Ecto neural progenitor cell (in vitro differentiated cells): ENCODE measurements at places on chromosomes 5 and 9.
A peak's percentile ranks its signal among the peaks of the same experiment; 100 is the strongest.

DNA sequence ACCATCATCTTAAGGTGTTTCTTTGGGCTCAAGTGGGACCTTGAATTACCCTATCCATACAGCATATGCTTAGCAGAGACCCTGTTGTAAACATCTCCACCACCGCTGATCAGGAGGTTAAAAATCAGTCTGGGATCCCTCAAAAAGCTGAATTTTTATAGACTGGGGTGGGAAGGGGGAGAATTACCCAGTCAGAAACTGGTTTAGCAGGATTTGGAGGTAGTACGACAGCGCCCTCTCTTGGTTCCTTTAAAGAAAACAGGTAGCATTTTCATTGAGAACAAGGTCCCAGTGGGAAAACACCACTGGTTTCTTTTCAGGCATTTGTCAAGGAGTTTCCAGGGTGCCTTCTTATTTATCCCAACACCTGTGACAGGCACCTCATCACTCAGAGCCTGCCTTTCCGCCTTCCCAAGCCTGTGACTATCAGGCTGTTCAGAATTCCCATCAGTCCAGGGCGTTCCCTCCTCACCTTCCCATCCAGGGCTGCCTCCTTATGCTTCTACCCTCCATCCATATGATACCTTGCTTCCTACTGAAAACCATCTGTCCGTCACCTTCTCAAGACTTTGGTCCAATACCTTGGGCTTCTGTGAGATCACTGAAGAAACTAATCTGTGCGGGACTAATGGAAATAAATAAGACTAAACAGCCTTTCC is 203.8 kb upstream of the RAI14 start:
- DNase-seq: no peak

DNA sequence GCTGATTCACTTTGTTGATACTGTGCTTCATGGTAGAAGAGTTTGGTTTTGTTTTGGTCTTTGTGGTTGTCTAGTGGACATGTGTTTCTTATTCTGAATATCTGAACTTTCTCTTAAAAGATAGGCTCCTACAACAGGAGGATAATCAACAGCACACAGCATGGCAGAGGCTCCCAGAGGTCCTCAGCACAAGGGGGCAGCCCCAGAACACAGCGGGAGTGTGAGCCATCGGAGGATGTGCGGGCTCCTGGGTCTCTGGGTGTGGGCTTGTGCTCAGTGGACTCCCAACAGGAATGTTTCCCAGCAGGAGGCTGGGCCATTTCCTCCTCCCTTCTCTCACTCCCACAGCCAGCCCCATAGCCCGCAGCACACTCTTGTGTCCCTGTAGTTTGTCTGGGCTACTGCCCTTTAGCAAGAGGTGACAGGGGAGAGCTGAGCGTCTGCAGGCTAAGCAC is 164.3 kb upstream of the OTULINL start:
- DNase-seq: no peak

GRCh38 chr5:174708476-174709207 is 15.7 kb upstream of the MSX2 start:
- DNase-seq: peak; percentile 49

- DNase-seq: no peak
Observed at GRCh38 chr5:149517461-149518122, 33.6 kb downstream of the CSNK1A1 start.

DNA sequence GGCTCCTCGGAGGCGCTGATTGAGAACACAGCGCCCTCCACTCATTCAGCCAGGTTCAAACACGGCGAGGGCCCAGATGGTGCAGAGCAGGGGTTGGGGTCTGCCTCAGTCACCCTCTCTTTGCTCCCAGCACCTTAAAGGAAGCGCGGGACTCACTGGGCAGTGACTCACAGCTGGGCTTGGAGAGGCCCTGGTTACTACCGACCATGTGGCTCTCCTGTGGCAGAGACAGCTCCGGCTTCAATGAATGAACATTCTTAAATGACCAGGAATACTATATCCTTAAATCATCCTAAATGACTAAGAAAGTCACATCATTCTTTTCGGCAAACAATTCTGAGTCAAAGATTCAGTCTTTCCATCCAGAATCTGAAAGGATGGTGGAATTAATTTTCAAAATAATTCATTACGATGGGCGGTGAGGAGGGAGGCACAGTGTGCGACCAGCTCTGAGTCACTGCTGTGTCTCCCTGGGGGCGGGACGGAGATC is 1.6 kb upstream of the INPP5E start:
- DNase-seq: no peak

GRCh38 chr5:140253985-140254384 is 48.9 kb downstream of the PFDN1 start:
- DNase-seq: no peak

GRCh38 chr9:79824265-79824664 is 252.5 kb downstream of the TLE4 start:
- DNase-seq: no peak

GRCh38 chr5:134749415-134749814 is 9.2 kb upstream of the DDX46 start:
- DNase-seq: no peak

DNA sequence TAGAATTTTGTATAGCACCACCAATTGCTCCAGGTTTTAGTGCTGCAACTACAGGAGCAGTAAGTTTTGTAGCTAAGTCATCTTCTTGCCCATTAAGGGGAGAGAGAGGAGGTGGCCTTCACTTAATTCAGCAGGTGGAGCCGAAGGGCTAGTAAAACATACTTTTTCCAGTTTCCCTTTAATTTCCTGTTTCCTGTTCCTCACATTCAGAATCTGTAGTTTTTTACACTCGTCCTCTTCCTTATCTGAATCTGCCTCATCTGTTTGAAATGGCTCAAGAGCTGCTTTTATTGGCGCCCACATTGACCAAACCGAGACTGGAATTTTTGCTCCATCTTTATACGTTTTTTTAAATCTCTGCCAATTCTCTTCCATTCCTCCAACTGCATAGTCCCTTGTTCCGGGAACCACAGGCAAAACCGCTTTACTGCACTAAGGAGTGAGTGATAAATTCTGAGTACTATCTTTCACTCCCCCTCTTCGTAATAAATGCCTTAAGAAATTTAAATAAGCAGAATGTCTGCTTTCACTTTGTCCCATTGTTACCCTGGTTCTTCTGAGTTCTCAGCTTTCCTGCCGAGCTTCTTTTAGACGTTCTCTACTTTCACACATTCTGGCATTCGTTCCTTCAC is 133.9 kb downstream of the DROSHA start:
- no peak for DNase-seq

- DNase-seq: no peak
Observed at GRCh38 chr5:132072528-132072927, 1.1 kb upstream of the CSF2 start.

DNA sequence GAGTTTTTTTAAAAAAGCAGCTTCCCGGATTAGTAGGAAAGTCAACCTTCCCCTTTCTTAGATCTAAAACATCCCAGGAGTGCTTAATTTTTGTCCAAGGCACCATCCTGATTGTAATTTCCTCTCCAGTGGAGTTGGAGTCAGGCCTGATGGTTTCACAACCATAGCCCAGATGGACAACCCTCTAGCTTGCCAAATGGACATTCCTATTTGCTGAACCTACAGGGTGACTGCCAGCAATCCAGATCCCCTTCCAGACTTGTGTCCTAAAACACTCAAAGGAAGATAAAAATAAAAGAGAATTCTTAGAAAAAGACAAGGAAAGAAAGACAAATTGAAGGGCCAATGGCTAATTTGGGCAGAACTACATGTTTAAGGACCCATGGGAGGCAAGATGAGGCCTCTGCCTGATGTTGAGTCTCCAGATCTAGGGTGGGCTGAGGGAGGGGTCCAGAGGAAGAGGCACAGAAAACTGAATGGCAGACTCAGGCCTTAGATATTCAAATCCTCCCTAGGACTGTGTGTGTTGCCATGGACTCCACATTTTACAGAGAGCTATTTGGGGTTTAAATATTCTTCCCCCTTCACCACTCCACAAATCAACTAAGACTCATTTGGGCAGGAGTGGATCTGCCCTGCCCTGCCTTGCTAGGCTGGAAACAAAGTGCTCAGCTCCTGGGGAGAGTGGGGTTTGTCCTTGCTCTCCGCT is 38.5 kb upstream of the SLC44A1 start:
- no peak for DNase-seq

DNA sequence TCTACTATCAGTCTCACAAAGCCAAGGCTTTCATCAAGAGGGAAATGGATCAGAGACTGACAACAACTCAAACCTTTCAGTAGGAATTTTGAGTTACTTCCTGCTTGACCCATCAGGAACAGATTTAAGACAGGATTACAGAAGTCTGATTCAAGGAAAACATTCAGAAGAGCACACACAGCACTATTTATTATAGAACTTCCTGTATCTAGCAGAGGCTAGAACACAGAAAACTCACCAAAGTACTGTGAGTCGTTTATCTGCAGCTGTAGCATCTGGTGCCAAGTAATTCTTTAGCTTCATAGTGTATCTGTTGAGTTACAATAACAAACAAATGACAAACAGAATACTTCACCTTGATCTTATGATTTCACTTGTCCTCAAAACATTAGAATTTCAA is 13.8 kb downstream of the LEAP2 start:
- DNase-seq: no peak

GRCh38 chr5:52560366-52560765 is 227.3 kb upstream of the ITGA1 start:
- no peak for DNase-seq

DNA sequence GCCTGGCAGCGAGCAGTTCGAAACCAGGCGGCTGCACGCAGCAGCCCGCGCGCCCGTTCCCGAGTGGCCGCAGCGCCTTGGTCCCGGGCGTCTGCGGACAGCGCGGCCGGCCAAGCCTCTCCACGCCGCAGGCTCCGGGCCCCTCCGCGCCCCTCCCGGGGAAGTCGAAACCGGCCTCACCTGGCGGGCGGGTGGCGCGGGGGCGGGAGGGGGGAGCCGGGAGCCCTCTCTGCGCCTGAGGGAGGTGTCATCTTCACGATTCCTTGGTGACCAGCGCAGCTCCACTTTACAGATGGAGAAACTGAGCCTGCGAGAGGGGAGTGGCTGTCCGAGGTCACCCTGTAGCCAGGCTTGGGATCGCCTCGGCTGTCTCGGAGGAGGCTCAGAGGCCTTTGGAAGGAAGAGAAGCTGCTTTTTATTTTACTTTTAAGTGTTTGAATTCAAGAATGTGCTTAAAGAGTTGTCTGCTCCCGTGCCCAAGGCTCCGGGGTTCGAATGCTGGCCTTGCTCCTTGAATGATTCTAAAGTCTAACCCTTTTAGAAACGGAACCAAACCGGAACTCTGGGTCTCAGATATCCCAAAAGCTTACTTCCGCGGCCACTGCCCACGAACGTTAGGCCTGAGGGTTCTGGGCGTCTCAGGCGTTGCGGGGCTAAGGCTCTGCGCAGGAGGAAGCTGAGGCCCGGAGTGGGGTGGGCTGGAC is 662 bp downstream of the SUSD3 start:
- DNase-seq: no peak

GRCh38 chr5:127812570-127812969 is 109.4 kb downstream of the CCDC192 start:
- DNase-seq: no peak

GRCh38 chr5:135186662-135187522 is 152.9 kb upstream of the PITX1 start:
- DNase-seq: no peak

- no peak for DNase-seq
Observed at GRCh38 chr9:136679431-136679941, 7.8 kb downstream of the AGPAT2 start.

- no peak for DNase-seq
Observed at GRCh38 chr9:6229619-6230018, 14.0 kb downstream of the IL33 start.

GRCh38 chr5:110354915-110355644 is 371.4 kb downstream of the TMEM232 start:
- no peak for DNase-seq

DNA sequence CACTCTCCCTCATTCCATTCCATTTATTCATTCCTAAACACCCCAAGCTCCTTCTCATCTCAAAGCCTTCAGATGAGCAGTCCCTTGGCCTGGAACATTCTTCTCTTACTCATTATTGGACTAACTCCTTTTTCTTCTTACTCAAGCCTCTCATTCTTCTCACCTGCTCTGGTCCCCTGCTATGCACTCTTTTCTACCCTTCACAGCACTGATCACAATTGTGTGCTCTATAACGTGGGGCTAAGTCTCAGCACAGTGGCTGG is 212.4 kb downstream of the MAPKAP1 start:
- DNase-seq: no peak

DNA sequence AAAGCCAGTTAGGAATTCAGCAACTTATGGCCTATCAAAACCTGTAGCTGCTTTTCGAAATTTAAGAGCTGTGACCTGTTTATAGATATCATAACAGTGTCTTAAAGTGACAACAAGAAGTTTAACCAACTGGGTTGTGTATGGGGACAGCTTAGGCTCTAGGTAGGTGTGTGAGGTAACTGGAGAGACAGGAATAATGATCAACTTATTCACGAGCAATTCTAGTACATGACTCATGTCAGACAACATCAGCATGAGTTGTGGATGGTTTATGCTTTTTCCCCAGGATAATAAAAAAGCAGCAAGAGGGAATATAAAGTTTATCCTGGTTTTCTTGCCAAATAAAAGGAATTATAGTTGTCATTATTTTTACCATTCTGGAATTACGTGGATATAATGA is 88.6 kb downstream of the GDNF start:
- DNase-seq: no peak

DNA sequence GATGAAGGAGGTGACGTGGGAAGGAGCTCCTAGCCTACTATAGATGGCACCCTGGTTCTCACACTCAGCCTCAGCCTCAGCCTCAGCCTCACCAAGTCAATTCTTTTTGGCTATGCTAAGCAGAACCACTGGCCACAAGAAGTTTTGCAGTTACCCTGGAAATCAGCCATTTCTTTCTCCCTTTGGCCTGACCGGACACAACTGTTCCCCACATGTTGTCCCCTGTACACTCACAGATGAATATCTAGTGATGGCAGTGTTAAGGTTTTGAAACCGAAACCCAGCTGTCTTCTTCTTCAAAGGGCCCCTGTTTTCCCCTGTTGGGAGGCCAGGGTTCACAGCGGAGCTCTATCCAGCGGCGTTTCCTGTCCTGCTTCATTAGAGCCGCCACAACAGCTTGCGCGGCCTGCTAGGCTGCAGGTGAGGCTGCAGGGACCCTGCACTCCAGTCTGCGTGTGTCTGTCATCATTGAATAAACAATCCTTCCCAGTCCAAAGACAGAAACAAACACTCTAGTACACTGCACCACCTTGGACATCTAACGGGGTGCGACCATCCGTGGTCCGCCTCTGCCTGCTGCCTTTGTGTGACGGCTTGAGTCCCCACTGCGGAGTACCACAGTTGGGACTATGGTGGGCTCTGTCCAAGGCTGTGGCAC is 250.5 kb downstream of the DENND1A start:
- DNase-seq: no peak

GRCh38 chr5:109703166-109703565 is 13.4 kb downstream of the MAN2A1 start:
- DNase-seq: no peak

DNA sequence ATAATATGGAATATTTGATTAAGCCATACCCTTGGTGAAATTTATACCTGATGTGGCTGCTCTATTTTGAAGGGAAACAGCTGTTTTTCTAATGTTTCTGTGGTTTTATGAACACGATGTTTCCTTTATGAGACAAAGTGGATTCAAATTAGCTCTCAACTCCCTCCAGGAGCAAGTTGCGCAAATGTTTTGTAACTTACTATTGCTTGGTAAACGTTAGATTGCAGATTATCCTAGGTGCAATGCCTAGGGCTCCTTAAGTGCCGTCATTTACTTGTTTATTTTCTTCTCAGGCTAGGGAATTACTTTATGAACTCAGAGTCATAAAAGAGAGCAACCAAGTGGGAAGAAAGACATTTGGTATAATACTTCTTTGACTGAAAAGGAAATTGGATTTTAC is 763.1 kb downstream of the TAF11L14 start:
- no peak for DNase-seq
